ENCODE measurements at places on chromosomes 6 and 20.

- no peak for DNase-seq
These were observed 10.4 kb downstream of the RPL7L1 start for GRCh38 chr6:42889815-42890214.

DNA sequence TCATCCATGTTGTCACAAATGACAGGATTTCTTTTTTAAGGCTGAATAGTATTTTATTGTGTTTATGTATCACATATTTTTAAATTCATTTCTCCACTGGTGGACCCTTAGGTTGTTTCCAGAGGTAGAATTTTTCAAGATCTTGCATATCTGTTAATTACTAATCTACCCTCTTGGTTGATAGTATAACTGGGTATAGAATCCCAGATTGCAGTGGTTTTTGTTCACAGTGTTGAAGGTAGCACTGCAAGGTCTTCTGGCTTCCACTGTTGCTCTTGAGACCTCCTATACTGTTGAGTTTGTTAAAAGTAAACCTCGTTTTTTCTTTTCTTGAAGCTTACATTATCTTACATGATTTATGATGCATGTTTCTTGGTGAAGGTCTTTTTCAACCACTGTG is 22.9 kb downstream of the CDC5L start:
- DNase-seq: no peak

DNA sequence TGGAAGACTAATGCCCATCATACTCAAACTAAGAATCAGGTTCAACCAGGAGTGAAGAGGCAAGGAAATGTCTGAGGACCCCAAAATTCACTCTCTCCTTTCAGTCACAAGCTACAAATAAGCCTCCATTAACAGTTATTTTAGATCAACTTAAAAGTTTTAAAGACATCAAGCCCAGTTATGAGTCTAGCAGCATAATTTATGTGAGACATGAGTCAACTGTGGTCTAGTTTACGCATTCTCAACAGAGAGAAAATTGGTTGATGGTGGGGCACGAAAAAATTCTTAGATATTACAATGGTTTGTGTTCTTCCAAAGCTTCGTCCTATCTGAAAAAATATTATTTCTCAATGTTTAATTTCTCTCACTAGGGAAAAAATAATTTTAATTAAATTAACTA is 204.9 kb upstream of the NT5E start:
- no peak for DNase-seq

- peak; percentile 17 for DNase-seq
These were observed 22.3 kb downstream of the SLC2A10 start for GRCh38 chr20:46731770-46732169.

DNA sequence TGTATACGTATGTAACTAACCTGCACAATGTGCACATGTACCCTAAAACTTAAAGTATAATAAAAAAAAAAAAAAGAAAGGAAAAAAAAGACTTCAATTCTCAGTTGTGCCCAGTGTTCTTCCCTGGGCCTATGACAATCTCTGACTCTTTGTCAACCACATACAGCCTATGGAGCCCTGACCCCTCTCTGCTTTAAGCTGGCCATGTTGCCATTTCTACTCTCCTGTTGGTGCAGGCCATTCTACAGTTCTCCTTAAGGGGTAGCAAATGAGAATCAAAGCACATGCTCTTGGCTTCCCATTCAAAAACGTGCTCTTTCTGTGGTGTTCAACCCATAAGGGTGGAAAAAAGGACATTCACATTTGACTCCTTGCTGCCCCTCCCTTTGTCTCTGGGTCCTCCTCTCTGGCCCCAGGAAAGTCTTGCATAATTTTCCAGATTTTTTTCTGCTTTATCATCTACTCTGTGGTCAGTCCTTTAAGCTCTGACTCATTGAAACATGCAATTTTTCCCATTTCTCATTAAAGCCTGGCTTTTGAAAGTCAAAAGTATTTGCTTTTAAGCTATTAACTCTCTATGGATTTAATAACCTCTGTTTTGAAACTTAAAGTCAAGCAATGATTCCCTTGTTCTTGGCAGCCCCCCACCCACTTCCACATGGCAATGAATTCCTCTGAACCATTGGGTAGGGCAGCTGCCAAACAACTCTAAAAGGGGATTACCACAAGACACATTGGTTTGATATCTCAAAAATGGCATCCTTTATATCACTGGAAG is 208.6 kb upstream of the MCHR2 start:
- DNase-seq: peak; percentile 62

DNA sequence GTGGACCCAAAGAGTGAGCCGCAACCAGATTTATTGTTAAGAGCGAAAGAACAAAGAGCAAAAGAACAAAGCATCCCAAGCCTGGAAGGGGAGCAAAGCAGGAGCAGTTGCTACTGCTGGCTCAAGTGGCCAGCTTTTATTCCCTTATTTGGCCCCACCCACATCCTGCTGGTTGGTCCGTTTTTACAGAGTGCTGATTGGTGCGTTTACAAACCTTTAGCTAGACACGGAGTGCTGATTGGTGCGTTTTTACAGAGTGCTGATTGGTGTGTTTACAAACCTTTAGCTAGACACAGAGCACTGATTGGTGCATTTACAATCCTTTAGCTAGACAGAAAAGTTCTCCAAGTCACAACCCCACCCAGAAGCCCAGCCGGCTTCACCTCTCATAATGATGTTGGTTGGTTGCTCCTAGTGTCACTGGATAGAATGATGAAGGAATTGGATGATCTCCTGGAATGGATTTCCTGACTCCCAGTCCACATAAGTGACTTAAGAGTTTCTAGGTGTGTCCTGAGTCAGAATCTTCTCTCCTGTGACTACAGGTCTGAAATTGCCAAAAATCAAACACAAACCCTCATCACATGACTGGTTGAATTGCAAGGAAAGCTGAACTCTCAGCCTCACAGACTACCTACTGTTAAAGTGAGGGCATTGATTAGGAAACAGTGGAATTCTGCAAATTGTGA is 52.1 kb upstream of the CAP2 start:
- no peak for DNase-seq

DNA sequence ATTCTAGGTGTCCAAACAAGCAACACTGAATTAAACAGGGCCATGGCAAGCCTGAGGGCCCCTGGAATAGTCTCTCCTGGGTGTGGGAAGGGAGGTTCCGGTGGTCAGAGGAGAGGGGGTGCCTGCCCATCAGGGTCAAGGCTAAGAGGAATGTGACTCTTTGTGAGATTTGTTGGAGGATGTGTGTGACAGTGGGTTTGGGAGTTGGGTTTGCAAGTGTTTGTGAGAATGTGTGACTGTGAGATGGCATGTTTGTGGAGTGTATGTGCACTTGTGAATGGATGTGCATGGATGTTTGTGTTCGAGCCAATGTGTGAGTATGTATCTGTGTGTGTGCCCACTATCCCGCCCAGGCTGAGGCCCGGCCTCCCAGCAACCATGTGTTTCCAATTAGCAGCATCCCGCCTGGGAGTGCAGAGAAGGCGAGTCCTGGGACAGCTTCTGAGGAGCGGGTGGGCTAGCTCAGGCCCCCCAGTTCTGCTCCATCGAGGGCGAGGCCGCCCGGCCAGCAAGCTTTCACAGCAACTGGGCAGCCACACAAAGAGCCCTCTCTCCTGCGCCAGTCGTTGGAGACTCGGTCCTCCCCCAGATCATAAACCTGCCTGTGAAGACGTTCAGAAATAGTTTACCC is 12.6 kb downstream of the FOXC1 start:
- no peak for DNase-seq

DNA sequence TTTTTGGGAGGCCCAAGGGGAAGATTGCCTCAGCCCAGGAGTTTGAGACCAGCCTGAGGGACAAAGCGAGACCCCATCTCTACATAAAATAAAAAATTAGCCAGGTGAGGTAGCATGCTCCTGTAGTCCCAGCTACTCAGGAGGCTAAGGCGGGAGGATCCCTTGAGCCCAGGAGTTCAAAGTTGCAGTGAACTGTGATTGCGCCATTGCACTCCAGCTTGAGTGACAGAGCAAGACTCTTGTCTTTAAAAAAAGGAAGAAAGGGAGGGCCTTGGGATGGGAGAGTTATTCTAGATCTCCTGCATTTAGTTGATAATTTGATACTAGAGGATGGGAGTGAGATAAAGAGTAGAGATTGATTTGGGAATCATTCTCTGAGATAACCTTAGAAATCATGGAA is 68.1 kb downstream of the ITCH start:
- DNase-seq: peak; percentile 62

GRCh38 chr6:68506911-68507310 is 128.2 kb upstream of the ADGRB3 start:
- no peak for DNase-seq

DNA sequence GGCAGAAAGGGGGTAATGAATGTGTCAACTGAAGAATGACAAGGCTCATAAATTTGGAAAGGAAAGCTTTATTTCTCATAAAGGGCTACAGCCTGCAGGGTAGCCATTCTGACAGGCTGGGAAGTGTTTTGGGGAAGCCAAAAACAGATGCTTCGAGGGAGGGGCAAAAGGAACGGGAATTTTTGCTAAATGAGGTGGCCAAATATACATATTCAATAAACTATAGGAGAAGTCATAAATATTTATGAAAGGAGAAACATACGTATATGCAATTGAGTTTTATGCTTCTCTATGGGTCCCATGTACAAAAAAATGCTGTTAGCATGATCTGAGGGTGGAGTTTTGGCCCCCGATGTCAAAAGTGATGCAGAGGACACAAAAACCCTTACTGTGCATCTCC is 180.7 kb downstream of the FNDC1 start:
- DNase-seq: no peak

GRCh38 chr20:20362774-20363433 is 5.0 kb upstream of the INSM1 start:
- DNase-seq: peak; percentile 31

DNA sequence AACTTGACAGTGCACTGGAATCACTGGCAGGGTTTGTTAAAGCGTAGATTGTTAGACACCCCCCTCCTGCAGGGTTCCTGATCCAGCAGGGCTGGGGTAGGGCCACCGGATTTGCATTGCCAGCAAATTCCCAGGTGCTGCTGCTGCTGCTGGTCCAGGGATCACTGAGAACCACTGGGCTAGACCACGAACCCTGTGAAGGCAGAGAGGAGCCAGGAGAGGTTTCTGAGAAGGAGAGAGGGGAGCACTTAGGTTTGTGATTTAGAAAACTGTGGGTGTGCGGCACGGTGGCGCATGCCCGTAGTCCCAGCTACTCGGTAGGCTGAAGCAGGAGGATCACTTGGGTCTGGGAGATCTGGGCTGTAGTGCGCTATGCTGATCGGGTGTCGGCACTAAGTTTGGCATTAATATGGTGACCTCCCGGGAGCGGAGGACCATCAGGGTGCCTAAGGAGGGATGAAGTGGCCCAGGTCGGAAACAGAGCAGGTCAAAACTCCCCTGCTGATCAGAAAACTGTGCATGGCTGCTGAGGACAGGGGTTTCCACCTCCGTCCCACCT is 53.6 kb upstream of the FAM83D start:
- DNase-seq: no peak

- DNase-seq: no peak
These were observed 107.6 kb upstream of the MAP3K4 start for GRCh38 chr6:160883999-160884398.

GRCh38 chr6:53751417-53751816 is 43.4 kb upstream of the LRRC1 start:
- DNase-seq: no peak

GRCh38 chr6:35602133-35602946 is 86.4 kb downstream of the FKBP5 start:
- DNase-seq: peak; percentile 70

DNA sequence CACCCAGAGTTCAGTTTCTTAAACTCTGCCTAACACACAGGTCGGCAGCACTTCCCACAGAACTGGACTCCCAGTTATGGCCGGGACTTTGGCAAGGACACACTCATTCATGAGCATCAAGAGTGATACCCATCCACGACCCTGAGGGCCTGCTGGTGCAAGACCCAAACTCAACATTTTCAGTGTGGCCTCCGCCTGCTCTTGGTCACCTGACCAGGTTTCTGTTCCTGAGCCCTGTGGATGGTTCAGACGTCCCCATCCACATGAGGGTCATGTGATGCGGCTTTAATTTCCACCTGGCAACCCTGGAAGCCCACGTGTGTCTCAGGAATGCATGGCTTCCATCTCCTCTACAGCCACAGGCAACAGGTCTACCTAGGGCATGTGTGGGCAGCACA is 245.3 kb downstream of the DLL1 start:
- no peak for DNase-seq

DNA sequence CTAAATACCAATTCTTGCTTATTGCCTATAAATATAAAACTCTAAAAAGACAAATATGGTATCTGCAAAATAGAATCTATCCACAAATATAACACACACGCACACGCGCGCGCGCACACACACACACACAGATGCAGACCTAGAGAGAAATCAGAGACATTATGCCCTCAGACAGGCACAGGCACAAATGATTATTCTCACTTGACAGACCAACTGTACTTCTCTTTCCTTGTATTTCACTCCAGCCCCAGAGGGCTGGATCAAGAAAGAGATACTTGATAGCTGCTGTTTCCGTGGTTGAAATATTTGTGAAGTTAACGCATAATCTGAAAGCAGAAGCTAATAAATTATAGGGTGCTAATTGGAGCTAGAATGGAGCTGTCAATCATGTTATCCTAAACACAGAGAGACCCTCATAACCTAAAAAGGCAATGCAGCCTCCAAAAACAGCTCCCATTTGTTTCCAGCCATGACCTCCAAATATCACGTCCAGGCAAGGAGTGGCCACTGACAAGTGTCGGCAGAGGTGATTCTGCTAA is 11.5 kb downstream of the VGLL2 start:
- no peak for DNase-seq

DNA sequence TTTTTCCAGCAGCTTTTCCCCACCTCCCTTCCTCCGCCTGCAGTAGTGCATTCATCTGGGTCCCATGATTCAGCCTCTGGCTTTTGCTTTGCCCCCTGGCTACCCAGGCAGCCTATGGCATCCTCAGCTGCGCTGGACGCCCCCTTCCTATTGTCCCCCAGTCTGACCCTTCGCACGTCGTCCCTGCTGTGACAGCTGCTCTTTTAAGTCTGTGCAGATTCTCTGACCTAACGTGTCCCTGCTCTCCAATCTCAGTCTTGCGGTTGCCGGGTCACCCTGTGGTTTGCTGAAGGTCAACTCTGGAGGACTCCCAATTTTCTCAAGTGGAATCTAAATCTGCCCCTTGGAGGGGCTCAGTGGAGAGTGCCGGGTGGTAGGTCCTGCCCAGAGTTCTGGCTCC is 294.3 kb downstream of the CDC5L start:
- DNase-seq: no peak

- no peak for DNase-seq
These were observed 51.2 kb upstream of the AKIRIN2 start for GRCh38 chr6:87753131-87753685.

GRCh38 chr6:89475634-89476033 is 42.7 kb downstream of the ANKRD6 start:
- DNase-seq: peak; percentile 31

- DNase-seq: no peak
These were observed 56.4 kb downstream of the AIG1 start for GRCh38 chr6:143117108-143117507.

- DNase-seq: no peak
These were observed 23.9 kb downstream of the RAET1L start for GRCh38 chr6:150001295-150002008.

DNA sequence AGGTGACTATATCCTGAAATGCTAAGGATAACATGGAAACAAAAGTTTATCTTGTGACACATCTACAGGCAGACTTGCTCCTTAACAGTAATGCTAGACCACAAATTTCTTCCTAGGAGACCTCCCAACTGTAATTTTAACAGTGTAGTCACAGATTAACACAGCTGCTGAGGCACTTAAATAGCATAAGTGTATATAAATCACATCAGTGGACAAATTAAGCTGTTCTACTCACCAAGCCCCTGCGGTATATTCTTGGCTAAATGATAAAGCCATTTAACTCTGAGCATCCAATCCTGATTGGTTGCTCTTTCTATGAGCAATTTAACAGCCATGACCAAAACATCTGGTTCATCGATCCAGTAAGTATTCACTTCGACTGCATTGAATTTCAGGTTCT is 73.3 kb upstream of the LYRM2 start:
- DNase-seq: no peak
